ENCODE measurements at places on chromosomes 2 and 18. TPM values are rescaled to one million over a fixed set of nuclear protein-coding genes. Genes with fewer than 3 reads are reported as not detected.

DNA sequence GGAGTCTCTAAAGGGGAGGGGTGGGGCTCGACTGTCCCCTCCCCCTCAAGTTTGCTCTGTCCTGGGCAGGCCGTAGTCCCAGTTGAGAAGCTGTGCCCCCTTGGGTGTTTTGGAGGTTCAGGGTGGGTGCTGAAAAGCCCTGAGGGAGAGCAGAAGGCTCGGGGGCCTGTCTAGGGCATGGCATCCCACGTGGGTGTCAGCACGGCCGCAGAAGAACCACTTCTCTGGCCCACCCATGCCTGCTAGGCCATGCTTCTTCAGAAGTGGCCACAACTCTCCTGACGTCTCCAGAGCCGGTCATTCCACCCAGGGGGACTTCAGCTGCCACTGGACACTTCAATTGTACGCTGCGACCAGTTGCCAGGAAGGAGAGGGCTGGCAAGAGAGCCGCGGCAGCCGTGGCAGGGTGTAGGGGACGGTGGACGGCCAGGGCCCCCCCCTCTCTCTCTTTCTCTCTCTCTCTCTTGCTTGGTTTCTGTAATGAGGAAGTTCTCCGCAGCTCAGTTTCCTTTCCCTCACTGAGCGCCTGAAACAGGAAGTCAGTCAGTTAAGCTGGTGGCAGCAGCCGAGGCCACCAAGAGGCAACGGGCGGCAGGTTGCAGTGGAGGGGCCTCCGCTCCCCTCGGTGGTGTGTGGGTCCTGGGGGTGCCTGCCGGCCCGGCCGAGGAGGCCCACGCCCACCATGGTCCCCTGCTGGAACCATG, at the start of gene INPP5D:
INPP5D (plus strand) TSS at position 546 of the 704 bp plus-strand sequence; CDS start at position 683, 137 bp downstream.
- DNase-seq, result peak; percentile 83

DNA sequence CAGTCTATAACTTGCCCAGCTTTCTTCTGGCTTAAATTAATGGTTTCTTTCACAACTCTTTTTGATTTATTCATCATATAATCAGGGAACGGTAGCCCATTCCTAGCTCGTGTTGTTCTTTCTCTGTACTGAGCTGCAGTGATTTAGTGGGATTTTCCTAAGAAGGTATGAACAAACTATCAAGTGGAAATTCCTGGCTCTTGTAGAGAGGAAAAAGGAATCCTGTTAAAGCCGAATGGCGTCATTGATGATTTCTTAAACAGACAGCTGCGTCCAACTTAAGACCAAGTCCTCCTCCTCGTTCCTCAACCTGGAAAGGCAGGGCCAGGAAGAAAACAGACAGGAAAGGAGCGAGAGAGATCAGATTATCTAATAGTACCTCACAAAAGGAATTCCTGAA, 69.2 kb upstream of the CABLES1 start:
- DNase-seq, result no peak

DNA sequence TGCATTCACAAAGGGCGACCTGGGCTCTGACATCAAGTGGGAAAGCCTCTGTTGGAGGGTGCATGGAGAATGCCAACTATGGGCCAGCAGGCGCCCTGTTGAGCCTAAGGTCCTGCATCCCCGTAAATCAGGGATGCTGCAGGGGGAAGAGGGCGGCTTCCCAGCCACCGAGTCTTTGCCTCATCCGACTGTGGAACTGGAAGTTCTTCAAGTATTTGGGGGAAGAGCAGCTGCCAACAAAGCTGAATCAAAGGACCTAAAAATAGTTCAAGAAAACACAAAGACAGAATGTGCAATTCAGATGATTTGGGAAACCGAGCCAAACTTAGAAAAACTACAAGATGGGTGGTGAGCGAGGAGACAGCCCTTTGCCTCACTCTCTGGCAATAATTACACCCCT, 281.1 kb upstream of the MGAT5 start:
- no peak for DNase-seq

GRCh38 chr18:25736516-25736915, 353.9 kb downstream of the SS18 start:
- no peak for DNase-seq

DNA sequence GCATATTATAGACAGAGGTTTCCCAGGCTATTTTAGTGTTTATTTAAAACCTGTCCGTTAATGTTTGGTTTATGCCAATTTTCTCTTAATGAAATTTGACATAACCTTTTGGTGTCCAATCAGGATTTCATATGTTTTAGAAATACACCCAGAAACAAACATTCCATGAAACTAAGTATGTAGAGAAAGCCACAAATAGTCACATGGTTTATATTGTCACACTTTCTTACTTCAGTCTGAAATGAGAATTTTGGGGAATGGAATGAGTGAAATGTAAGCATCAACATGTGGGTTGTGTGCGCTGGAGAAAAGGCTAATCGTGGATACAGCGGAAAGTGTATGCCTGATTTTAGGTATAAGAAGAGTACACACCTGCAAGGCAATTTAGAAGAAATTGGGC, 277.0 kb upstream of the RAB12 start:
- DNase-seq, result no peak

- no peak for DNase-seq
These were observed 77.5 kb downstream of the OSBPL6 start for GRCh38 chr2:178271629-178272333.

DNA sequence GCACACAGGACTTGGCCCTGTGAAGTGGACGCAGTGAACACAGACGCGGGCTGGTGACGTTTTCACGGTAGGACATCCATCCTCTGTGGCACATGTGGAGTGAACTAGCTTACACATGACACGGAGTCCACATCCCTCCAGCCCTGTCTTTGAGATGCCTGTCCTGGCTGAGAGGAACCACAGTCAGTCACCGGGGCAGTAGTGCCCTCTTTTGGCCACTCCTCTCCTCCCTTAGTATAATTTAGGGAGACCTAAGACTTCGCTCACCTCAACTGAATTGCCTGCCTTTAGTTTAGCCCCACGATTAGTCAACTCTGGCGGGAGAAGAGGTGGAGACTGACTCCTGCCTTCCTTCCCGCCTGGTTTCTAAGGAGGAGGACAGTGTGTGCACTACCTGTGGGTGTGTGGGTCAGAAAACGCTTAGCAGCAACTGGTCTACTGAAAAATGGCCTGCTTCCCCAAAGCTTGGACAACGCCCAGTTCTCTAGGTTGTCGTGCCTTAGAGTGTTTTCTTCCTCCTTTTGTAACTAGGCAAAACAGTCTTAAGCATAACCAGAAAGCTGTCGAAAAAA, 70.6 kb downstream of the MBP start:
- DNase-seq, result peak; percentile 48

DNA sequence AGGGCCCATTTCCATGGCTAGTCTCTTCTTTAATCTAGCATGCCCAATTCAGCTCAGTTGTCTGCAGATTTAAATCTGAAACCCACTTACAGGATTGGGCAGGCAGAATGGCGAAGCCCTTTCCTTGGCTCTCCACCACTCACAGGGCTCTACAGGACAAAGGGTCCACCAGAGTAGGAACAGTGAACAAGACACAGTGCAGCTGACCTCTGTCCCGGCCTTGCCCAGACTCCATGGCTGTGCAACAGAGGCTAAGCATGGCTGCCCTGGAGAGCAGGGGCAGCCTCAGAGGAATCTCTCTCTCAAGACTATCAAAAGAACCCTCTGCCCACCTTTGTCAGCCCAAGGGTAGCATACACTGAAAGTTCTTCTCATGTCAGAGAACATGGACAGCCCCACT, 9.7 kb upstream of the ATP6V1B1 start:
- peak; percentile 2 for DNase-seq

DNA sequence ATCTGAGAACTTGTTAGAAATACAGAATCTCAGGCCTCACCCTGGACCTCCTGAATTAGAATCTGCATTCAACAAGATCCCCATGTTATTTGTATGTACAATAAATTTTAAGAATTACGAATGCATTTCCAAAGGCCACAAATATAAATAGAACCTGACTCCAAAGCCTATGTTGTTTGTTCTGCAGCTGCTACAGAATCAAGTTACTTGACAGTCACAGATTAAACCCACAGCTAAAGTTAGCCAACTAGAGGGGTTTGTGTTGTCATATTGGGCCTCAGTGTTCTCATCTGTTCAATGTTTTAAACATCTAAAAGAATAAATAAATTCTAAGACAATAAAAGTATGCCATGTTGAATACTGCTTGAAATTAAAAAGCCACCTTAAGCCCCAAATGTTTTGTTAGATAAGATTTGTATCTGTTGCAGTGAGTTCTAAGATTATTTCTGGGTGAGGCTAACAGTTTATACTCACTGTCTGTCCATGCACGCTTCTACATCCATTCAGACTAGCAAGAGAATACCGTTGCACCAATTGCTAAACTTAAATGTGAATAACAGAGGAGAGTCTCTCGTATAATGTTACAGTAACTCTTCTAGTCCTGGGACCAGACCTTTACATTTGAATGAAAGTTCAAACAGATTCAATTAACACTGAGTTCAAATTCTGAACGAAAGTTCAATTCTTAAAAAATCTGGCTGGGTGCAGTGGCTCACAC, 200.4 kb downstream of the MEMO1 start:
- DNase-seq, result no peak

GRCh38 chr2:8247905-8248622, 433.8 kb upstream of the ID2 start:
- DNase-seq, result no peak

DNA sequence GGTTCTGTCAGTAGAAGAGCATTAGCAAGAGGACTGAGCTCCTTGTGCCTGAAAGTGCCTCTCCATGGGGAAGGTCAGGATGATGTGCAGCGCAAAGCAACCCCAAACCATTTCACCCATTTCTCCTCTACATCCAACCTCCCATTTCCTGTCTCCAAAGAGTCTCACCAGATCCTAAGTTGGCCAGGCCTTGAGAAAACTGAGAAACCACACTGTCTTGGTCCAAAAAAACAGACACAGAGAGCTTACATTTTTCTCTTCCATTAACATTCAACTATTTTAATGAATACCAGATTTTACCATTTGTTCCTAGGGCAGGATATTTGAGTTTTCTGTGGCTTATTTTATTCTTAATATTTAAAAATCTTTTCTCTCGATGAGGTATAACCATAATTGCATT, 195.0 kb downstream of the EPHA4 start:
- DNase-seq, result no peak

DNA sequence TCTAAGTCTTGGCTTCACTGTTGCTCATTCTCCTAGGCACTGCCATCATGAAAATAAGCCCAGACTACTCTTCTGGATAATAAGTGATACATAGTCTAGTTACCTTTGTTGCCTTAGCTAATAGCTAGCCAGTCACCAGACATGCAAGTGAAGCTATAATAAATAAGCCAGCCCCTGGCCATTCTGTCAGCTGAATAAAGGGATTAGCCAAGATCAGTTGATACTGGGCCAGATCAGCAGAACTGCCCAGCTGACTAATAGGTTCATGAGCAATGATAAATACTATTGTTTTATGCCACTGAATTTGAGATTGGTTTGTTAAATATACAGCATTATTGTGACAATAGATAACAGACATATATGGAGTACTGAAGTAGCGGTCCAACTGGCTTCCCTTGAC, 8.0 kb upstream of the C2orf69 start:
- DNase-seq, result no peak

DNA sequence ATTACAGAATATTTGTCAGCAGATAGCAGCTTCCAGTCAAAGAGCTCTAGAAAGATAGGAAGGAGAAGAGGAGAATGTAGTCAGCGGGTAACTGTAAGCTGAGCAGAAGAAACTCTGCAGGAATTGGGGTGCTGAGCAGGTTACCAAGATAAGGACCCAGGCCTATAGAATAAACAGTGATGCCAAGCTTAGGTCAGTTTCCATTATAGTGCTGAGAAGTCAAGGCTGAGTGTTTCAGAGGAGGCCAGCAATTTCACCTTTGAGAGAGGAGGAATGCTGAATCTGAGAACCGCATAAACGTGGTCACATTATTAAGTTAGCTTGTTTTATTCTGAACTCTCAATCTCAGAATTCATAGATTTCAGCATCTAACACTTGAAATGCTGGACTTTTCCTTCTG, 13.9 kb downstream of the NAB1 start:
- no peak for DNase-seq

GRCh38 chr18:56962322-56962721, 184.6 kb upstream of the BOD1L2 start:
- DNase-seq, result no peak

DNA sequence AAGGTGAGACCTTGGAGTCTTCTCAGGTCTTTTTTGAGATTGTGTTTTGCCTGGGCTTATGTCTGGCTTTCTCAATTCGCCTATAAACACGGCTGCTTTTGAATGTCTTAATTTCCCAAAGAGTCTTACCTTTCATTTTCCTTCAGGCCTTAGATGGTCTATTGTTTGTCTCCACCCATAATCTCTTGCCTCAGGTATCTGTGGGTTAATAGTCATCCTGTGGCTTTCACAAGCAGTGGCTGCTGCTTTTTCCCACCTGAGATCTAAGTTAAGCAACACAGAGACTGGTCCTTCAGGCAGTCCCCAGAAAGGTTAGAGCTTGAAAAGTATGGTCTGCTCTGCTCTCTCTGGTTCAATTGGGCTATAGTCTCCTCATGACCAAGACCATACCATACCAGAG, 275.3 kb downstream of the INSIG2 start:
- DNase-seq, result no peak

DNA sequence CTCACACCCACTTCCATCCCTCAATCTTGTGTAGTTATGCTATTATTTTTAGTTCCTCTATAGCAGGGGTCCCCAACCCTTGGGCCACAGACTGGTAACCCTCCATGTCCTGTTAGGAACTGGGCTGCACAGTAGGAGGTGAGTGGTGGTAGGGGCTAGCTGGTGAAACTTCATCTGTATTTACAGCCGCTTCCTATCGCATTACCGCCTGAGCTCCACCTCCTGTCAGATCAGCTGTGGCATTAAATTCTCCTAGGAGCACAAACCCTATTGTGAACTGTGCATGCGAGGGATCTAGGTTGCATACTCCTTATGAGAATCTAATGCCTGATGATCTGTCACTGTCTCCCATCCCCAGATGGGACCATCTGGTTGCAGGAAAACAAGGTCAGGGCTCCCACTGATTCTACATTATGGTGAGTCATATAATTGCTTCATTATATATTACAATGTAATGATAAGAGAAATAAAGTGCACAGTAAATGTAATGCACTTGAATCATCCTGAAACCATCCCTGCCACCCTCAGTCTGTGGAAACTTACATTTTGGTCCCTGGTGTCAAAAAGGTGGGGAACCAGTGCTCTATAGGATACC, 1.6 kb upstream of the RAB11FIP5 start:
- DNase-seq, result no peak

GRCh38 chr2:190235101-190235500, 84.5 kb downstream of the HIBCH start:
- DNase-seq, result no peak

- no peak for DNase-seq
These were observed 24.1 kb downstream of the GIGYF2 start for GRCh38 chr2:232721261-232721660.

The TIA1 gene
- 116 TPM for total RNA-seq

The CYS1 gene
- total RNA-seq, result 0.71 TPM

The ARHGEF33 gene
- 0.28 TPM for total RNA-seq

The PLEK gene
- 9.5 TPM for total RNA-seq

The STPG4 gene
- not detected for total RNA-seq

The LRP2 gene
- total RNA-seq, result 0.28 TPM

The UCN gene
- total RNA-seq, result 2.2 TPM

The MARCHF4 gene
- not detected for total RNA-seq

The MYO5B gene
- not detected for total RNA-seq

The CRACDL gene
- total RNA-seq, result 0.20 TPM

Data from activated CD4-positive, alpha-beta memory T cell treated with anti-CD3 and anti-CD28 coated beads, Interleukin-2, amount 10 ng/mL, durations not matched to agents 7 days and 5 days (primary cell).